ENCODE measurements at places on chromosomes 2 and 18.

DNA sequence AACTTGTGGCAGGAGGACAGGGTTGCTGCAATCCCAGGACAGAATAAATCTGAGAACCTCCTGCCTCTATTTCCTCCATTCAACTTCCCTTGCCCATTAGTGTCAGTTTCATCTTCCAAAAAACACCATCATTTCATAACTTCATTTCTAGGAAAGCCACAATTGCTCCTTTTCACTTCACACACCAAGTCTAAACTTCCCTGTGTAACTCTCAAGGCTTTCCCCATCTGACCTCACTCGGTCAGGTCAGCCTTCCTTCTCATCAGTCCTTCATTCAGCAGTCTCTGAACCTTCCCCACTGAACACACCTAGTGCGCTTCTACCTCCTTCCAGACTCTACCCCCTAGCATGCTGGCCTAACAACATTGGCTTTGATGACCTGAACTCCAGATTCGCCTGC lies 35.8 kb downstream of the TCF7L1 start:
- DNase-seq, result no peak

- no peak for DNase-seq
These were observed 35.6 kb upstream of the NDUFV2 start for GRCh38 chr18:9066817-9067306.

DNA sequence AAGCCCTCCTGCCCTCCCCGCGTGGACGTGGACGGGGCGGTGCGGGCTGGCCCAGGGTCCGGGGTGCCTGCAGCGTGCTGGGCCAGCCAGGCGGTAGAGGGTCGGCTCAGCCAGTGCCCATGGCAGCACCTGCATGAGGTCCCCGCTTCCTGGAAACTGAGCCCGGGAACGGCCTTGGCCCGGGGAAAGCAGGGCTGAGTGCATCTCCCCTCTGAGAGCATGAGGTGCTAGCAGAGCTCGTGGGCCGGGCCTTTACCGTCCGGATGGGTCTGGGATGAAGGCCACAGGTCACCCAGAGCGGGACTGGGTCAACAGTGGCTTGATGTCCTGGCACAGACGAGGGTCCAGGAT lies 39.8 kb downstream of the TSHZ1 start:
- no peak for DNase-seq

DNA sequence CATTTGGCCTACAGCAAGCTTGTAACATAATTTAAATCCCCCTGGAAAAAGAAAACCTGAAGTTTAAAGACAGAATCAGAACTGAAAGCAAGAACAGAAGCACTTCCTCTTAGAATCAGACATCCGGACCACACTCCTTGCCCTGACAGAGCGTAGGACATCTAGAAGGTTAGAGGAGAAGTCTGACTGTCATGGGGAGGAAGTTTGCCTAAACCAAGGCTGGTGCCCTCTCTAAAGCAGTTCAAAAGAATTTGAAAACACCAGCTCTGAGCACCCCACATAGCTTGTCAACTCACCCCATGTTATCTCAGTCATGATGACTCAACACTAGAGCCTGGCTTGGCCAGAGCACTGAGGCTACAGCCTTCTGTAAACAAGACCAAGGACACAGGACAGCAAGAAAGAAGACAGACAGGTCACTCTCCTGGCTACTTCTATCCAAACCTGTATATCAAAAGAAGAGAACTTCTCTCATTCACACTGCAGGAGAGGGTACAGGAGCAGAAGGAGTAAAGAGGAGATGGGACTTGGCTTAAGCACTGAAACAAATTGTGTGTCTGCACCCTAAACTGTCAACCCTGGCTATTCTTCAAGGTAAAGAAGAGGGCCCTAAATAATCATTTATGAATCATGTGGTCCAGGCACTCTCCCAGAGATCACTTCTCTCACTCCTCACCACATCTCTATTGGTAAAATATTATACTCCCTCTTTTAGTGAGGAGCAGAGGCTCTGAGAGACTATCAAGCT lies 198.6 kb downstream of the MEMO1 start:
- DNase-seq, result no peak

DNA sequence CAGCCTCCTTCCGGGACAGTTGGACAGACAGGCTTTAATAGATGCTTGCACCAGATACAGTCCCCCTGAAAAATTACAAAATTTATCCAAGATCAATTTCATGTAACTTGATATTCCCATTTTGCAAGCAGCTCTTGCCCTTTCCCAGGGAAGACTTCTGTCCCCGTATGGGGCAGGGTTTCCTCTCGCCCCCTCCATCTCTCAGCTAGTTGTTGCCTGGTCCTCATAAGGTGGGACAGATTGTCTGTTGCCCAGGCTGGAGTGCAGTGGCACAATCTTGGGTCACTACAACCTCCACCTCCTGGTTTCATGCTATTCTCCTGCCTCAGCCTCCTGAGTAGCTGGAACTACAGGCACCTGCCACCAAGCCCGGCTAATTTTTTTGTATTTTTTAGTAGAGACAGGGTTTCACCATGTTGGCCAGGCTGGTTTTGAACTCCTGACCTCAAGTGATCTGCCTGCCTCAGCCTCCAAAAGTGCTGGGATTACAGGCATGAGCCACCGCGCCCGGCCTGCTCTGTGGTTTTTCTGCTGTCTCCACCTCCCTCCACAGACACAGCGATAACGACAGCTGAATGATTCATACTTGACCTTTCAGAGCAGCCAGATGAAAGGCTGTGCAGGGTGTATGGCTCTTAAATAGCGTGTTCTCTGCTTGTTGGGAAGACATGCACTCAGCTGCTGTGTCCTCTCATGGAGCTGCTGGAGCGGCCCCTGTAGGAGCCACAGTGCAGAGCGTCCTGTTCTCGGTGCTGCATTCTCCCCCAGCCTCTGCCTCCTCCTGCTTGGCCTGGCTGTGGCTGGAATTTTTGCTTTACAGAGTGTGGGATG lies 61.4 kb downstream of the TTC39C start:
- DNase-seq, result no peak

DNA sequence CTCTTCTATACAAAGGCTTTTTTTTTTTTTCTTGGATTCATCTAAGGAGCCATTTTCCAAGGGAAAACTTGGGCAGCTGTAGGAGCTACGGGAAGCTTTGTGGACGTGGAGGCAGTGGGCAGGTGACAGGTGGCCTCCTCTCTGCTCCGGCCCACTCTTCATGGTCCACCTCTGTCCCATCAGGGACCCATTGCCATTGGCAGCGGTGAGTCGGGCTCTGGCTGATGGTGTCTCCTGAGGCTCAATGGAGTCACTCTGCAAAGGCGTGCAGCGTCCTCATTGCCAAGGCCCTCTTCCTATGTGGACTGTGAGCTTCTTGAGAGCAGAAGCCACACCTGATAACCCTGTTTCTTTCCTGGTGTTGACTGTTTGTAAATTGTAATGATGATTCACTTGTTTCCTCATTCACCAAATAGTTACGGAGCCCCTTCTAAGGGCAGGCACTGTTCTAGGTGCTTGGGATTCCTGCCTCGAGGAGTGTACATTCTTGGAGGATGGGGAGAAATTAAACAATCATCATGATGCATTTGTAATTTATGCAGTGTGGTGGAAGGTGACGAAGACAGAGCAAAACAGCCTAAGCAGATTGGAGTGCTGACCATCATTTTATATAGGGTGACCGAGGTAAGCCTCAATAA lies 240.3 kb upstream of the HS6ST1 start:
- no peak for DNase-seq

- DNase-seq, result no peak
These were observed 208.5 kb upstream of the ACVR2A start for GRCh38 chr2:147636238-147636882.

- DNase-seq, result no peak
These were observed 791.3 kb downstream of the PLCL1 start for GRCh38 chr2:198595721-198596120.

DNA sequence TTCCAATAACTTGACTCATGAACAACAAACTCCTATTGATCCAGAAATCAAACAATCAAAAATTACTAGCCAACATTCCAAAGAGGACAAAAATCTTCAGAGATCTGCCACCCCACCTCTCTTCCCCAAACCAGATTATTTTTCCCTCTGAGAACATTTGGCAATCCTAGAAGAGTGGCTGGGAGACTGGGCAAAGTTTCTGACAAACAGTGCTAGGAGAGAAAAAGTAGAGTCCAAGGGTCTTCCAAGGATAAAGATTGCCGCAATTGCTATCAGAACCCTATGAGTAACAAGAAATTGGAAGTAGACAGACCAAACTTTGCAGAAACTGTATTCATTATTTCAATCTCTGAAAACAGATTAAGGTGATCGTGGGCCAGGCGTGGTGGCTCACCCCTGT lies 22.4 kb downstream of the REV1 start:
- DNase-seq, result no peak

DNA sequence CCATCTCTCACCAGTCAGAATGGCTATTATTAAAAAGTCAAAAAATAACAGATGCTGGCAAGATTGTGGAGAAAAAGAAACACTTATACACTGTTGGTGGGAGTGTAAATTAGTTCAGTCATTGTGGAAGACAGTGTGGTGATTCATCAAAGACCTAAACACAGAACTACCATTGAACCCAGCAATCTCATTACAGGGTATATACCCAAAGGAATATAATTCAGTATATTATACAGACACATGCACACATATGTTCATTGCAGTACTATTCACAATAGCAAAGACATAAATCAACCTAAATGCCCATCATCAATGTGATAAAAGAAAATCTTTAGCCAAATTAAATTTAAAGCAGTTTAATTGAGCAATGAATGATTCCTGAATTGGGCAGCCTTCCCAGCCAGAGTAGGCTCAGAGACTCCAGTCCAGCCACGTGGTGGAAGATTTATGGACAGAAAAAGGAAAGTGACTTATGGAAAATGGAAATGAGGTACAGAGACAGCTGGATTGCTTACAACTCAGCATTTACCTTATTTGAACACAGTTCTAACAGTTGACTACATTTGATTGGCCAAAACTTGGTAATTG lies 377.1 kb upstream of the SLC39A10 start:
- DNase-seq, result no peak

GRCh38 chr18:67977067-67977616 lies 460.6 kb upstream of the DSEL start:
- DNase-seq, result no peak

DNA sequence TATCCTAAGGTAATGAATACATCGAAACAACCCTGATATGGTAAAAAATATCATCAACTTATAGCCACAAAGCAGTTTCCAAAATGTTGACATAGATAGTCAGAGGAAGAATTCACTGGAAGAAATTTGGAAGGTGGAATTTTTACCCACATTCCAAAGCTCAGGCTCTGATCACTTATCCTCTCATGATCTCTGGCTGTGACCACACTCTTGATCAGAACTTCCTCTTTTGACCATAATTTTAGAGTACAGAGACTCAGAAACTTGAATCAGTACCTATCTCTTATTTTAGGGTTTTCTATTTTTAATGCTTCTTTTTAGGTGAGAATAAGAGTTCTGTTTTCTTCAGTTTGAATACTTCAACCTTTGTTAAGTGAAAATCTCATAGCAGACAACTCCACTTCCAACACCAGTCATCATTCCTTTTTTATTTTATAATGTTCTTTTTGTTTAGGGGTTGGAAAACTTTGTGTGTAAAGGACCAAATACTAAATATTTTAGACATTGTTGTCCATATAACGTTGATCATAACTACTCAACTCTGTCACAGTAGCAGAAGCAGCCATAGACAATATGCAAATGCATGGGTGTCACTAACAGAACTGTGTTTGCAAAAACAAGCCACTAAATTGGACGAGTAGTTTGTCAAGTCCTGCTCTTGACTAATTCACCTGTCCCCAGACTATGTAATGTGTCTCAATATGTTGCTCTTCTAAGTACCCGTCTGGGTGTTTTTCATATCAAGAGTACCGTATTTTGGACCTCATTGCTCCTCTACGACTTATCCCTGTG lies 891.6 kb upstream of the CRIM1 start:
- no peak for DNase-seq

- DNase-seq, result no peak
These were observed 106.6 kb downstream of the FHOD3 start for GRCh38 chr18:36403896-36404820.

DNA sequence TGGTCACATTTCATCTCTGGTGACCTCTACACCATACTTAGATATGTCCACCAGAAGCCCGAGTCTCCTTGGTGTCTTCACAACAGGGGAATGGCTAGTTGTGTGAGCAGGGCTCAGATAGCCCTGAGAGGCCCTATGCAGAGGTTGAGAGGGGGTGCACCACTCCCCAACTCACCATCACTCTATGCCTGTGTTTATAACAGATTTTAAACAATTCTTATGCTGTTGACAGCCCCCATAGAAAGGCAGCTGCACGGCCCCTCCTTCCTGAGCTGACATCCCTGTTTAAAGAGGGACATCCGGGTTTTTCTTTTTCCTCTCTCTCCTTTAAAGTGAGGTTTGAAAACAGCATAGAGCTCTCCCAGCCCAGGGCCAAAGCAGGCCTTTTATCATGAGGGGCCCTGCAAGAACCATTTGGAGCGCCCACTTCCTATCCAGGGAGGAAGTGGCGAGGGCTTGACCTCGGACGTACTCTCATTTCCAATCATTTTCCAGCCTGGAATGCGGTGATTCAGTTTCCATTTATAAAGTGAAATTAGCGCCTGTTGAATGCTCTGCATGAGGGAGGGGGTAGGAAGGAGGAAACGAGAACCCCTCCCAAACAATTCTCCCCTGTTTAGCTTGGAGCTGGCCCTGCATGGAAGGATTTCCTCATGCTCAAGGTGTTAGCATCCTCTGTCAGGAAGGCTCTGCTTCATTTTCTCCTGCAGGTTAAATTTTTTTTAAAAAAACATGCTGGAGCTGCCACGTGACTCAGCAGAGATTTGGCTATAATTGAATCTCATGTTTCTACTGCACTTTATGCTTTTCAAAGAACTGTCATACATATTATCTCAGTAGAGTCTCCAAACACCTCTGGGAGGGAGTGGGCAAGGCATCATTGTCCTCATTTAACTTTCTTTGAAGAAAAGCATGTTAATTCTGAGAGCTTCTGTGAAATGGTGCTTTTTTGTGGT lies 117.5 kb downstream of the DDX1 start:
- DNase-seq, result no peak

GRCh38 chr2:232873909-232874641 lies 4.0 kb downstream of the SNORC start:
- no peak for DNase-seq

DNA sequence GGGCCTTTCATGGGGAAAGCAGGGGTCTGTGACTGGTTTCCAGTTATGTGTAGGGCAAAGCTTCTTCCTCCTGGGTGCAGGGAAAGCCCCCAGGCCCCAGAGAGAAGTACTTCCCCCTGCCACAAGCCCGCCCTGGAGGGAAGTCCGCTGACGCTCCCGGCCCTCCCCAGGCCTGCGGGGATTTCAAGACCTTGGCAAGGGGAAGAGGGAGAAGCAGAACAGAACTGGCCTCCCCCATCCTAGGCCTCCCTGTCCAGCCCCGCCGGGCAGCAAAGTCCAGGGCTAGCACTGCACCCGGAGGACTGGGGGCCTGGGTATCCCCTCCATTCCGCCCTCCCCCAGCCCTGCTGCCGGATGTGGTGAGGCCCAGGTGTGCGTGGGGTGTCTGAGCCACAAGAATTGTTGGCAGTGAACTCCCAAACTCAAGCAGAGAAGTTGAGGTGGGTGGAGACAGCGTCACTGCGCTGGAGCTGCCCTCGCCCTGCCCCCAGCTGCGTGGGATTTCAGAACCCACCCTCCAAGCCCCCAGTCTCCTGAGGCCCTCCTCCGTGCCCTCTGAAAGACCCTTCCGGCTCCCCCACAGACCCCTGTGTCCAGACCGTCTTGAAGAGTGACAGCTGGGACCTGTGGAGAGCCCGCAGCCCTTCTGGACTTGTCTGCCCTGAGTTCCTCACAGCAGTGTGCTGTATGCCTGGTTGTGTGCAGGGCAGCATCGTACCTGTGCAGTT lies 1.1 kb upstream of the DUSP2 start:
- DNase-seq, result no peak

Measured in spinal cord (tissue), 10 donors.